ENCODE measurements at places on chromosomes 4 and X.

DNA sequence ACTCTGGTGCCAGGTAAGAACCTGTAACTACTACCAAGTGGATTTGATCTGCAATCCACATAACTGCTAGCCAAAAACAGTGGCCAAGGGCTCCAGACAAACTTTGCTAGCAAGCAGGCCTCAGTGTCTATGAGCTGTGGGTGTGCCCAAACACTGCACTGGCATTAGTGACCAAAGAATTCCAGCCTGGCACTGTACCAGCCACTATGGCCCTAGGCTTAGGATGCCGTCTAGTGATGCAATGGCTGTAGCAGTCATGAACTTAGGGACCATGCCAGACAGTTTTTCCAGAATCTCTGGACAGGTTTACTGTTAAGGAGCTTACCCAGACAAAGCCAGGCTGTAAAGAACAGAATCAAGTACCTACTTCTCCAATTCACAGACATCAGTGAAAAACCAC is 33.7 kb upstream of the PRR27 start:
- no peak for DNase-seq

DNA sequence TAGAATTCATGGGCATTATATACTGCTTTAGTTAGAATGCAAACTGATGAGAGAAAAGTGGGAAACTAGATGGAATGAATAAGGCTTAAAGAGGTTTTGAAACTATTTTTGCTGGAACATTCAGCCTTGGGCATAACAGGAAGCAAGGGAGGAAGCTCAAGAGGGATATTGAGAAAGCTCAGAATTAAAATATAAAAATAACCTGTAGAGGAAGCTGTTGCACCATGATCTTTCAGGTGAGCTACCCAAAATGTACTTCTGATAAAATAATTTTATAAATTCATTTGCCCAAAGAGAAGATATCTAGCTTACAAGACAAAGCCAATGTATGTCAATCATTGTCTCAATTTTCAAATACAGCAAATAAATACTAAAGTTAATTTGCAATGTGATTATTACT is 11.3 kb downstream of the GC start:
- DNase-seq, result no peak

- no peak for DNase-seq
Measured at GRCh38 chrX:148567779-148568178, 67.4 kb downstream of the AFF2 start.

DNA sequence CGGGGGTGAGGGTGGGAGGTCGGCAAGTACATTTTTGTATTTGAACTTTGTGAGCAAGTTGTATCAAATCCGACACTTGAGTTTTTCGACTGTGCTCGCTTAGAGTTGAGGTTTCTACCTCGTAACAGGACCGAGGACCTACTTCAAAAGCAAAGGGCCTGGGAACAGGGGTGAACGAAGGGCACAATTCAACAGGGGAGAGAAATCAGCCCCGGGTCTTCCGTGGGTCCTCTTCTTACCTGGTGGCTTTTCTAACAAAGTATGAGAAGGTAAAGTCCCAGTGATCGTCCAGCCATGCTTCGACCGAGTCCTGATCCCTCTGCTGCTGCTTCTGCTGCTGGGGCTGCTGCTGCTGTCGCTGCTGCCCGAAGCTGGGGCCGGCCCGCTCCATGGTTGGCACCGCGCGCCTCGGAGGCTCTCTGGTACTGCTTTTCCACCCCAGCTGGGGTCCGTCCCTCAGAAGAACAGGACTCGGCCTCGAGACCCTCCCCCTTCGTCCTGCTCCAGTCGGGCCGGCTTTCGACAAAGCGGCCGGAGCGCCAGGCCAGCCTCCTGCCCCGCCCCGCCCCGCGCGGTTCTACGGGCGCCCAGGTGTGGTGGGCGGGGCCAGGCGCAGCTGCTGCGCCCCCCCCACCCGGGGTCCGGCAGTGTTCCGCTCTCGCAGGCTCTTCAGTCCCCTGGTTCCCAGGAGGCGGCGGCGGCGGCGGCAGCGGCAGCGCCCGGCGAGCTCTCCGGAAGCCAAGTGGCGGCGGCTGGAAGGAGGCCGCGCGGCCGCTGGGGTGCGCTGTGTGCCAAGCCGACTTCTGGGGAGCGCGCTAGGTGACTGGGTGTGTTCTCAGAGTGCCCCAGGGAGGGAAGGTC is at the start of gene PDE5A:
Gene PDE5A (minus strand): TSS at position 524 of the 861 bp plus-strand sequence. CDS start 133 bp downstream, at position 391.
- DNase-seq, result peak; percentile 44

DNA sequence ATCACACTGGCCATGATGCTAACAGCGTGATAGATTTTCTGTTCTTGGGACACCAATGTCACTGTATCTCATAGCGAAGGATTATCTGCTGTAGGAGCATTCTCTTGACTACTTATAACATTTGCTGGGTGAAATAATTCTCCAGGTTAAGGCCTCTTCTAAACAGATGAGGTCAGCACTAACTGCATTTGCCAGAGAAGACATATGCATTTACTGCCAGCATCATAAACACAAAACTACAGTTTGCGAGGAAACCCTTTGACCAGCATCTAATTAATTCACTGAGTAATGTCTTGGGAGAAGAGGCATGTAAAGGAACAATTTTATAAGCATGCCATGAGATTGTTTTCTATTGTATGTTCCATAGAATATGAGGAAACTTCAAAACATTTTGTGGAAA is 13.9 kb downstream of the TBC1D1 start:
- DNase-seq, result no peak

DNA sequence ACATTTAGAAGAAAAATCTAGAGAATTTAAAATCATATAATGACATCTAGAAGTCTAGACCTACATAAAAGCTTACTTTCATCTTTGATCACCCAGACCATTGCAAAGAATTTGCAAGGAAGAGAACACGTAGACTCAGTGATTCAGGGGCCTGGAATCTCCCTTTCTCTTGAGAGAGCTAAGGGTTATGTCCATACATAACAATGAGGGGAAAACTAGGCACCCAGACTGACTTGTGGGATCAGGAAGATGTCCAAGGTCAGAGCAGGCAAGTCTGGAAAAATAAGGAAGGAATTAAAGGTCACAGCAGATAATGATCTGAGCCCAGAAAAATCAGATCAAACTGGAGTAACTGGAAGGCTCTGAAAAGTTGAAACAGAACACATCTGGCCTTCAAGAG is 198.4 kb upstream of the SFRP2 start:
- DNase-seq, result no peak

- DNase-seq, result no peak
Measured at GRCh38 chr4:3469386-3470243, 6.5 kb downstream of the DOK7 start.

GRCh38 chrX:69136546-69137331 is 28.5 kb downstream of the PJA1 start:
- DNase-seq, result no peak

GRCh38 chrX:117711782-117712181 is 404.8 kb downstream of the KLHL13 start:
- no peak for DNase-seq
